ENCODE measurements at places on chromosomes 6 and 20.

- DNase-seq, result no peak
Observed at GRCh38 chr6:13724182-13724581, 12.5 kb upstream of the RANBP9 start.

DNA sequence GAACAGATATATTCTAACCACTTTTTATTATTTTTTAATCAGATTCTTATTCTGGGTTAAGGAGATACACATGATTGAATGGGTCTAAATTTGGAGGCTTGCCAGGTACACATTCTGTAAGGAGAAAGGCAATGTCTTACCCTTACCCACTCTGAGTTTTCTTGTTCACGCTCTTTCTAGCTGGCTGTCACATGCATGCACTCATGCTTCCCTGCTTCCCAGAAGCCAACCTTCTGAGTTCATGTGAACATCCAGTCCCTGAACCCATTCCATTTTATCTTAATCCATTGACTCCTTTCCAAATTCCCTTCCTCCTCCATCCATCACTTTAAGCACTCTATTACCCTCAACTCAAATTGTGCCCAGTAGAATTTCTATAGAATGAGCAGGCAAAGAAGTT lies 17.5 kb upstream of the MOCS1 start:
- no peak for DNase-seq

- no peak for DNase-seq
Observed at GRCh38 chr20:46770330-46771194, 61.1 kb downstream of the SLC2A10 start.

DNA sequence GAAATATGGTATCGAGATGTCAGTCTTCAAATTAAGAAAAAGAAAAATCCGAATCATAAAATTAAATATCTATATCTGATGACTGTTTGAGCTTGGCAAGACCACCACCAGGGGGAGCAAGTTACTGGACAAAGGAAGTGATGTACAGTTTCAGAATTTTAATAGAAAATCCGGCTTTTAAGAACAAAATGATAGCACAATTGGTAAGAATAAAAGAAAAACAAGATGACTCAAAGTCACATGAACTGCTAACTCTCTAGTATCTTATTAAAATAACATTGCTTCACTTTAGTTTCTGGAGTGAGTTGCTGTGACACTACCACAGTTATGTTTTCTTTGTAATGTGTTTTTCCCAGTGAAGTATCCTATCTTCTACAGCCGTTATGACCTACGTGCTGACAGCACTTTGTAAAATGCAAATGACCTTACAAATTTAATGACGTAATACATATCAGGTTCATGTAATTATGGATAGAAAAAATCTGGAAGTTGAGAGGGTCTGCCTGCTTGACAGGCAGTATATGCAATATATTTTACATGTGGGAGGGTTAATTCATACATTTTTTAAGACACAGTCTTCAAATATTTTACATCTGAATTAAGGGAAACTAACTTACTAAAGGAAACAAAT lies 405.3 kb upstream of the HS3ST5 start:
- peak; percentile 41 for DNase-seq

- DNase-seq, result no peak
Observed at GRCh38 chr20:41187668-41188067, 50.3 kb downstream of the PLCG1 start.

DNA sequence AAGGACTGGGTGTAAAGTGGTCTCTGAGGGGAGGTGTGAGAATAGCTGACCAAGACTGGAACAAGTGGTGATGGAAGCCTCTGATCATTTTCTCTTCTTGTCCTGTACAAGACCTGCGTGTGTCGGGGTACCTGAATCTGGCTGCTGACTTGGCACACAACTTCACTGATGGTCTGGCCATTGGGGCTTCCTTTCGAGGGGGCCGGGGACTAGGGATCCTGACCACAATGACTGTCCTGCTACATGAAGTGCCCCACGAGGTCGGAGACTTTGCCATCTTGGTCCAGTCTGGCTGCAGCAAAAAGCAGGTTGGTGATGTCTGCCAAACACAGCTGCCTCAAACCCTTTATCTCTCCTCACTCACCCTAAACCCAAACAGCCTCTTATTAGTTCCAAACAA lies 1.7 kb upstream of the HSD17B8 start:
- no peak for DNase-seq

DNA sequence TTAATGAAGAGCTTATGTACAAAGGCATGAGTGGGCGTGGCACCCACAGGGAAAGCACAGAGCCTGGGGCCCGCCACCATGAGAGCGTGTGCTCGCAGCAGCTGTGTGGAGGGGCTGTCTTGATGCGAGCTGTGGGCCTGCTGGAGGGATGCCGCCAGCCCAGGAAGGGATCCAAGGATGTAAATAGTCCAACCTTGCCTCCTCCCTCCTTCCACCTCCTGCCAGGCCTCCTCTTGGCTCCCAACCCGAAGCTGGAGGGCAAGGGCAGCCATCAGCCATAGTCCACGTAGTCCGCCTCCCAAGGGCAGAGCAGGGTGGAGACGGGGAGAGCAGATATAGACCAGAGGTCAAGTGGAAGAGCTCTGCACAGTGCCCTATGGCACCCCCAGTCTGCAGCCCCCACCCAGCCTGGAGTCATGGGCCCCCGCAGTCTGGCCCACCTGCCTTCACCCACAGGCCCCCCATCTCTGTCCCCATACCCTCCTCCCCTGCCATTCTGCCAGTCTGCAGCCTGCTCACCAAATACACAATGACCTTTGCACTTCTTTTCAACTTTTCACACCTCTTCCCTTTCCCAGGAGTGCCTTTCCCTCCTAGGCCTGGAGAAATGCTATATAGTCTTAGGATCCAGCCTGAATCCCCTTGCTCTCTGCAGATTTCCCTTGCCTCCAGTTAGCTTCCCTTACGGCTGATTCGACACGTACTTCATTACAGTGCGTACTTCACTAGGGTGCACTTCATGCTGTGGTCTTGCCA lies 77.1 kb downstream of the SHLD1 start:
- no peak for DNase-seq

GRCh38 chr20:25308083-25308491 lies 60.2 kb downstream of the PYGB start:
- no peak for DNase-seq

DNA sequence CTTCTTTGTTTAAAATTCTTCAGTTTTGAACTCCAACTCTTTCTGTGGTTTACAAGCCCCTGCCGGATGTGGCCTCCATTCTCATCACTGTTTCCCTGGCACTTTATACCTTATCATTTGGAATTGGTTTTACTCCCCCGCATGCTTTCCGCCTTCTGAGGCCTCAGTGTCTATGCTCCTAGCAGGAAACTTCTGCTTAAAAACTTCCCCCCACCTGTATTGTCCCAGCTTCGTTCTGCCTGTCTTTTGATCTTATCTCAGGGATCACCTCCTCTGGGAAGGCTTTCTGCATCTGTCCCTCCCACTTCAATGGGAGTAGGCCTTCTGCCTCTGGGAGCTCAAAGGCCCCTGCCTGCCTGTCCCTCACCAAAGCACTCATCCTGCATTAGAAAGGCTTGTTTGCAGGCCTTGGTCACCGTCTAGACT lies 3.4 kb upstream of the ANGPT4 start:
- DNase-seq, result no peak

- peak; percentile 31 for DNase-seq
Observed at GRCh38 chr6:35327349-35328027, 14.9 kb upstream of the PPARD start.

- no peak for DNase-seq
Observed at GRCh38 chr20:42646250-42646649, 543.5 kb downstream of the PTPRT start.

DNA sequence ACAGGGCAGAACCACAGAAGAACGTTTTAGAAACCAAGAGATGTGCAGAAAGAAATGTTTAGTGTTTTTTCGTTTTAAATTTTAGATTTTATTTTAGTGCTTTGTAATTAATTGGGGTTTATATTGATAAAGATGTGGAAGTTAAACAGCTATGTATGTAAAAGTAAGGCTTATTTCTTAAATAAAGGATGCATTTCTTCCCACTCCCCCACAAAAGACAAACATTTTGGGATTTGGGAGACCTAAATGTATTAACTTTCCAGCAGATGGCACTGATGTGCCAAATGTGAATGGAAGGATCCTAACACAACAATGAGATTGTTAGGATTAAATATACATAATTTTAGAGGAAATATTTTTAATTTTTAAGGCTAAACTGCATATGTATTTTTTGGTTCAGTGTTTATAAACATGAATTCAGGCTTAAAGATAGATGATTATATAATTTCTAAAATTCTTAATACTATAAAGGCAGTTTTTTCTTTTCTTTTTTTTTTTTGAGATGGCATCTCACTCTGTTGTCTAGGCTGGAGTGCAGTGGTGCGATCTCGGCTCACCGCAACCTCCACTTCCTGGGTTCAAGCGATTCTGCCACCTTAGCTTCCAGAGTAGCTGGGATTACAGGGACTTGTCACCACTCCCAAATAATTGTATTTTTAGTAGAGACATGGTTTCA lies 12.0 kb downstream of the PFDN4 start:
- DNase-seq, result no peak

DNA sequence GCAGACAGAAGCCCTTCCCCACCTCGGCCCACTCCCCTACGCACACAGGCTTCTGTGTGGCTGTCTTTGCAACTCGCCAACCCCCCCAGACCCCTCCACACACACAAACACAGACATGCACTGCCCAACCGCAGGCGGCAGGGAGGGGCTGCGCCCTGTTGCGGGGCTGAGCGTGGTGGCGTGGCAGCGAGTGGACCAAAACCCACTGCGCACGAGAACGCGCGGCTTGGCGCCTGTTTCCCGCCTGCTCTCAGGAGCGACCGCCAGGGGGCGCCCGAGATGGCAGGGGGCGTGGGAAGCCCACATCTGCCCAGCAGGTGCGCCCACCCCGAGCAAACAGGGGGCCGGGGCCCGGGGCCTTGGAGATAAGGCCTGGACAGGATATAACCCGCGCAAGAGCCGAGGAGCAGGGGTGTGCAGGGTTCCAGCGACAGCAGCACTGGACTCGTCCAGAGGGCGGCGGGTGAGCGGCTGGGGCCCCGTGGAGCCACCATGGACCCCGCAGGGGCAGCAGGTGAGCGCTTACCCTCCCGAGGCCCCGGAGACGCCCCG lies at the start of gene RBPJL:
Gene RBPJL, plus strand, starts transcription at position 410 of the 552 bp plus-strand sequence. Its CDS starts 83 bp downstream, at position 493.
- peak; percentile 55 for DNase-seq

DNA sequence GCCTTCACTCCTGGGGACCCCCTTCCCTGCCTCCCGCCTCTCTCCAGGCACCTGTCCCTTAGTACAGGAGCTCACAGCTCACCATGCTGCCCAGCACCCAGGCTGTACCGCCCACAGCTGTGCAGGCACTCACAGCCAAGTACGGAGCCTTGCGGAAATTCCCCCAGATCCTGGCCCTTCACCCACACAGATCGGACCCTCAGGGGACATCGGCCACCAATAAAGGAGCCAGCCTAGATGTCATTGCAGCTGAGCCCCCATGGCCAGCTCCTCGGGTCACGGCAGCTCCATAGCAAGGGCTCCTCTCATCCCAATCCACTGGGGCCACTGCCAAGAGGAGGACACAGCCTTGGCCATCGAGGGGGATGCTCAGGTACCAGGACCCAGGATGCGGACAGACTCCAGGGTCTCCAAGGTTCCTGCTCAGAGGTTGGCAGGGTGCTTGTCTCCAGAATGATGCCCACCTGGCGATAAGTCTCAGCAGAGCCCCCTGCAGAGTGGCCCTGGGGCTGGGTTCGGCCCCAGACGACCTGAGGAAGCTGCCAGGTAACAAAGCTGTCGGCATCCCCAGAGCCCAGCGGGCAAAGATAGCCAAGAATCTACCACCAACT lies 82.3 kb downstream of the YTHDF1 start:
- peak; percentile 1 for DNase-seq

- DNase-seq, result no peak
Observed at GRCh38 chr20:51305316-51306052, 237.0 kb downstream of the NFATC2 start.

- no peak for DNase-seq
Observed at GRCh38 chr20:62677678-62678077, 31.0 kb upstream of the NTSR1 start.

DNA sequence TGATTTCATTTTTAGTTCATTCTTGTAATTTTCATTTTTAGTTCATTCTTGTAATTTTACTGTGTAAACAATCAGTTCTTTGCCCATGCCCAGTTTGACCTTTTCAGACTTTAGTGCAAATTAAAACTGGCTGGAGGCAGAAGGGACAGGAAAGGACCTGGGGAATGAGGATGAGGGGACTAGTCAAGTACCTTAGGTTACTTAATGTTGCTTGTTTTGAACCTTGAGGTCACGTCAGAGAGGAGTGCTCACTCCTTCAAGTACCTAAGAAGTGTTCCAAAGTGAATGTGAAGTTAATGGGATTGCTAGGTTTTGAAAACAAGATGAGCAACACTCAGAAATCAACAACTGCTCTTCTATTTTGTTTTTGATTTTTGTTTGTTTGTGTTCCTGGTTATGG lies 82.5 kb downstream of the FOXO3 start:
- DNase-seq, result no peak

DNA sequence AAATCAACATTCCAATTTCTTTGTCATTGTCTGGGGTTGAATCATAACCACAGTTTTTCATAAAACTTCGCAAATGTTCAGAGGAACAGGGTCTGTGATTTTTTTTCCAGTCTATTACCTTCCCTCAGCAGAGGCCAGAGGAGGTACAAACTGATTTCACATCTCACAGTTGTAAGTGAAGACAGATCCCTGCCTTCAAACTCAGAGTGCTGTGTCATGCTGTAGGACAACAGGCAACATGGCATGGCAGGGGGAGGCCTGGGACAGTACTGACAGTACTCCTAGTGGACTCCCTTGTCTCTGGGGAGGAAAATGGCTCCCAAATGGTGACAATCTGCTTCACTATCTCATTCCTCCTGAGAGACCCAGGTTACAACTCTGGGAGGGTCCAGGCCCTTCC lies 308.6 kb downstream of the CDC5L start:
- DNase-seq, result no peak

DNA sequence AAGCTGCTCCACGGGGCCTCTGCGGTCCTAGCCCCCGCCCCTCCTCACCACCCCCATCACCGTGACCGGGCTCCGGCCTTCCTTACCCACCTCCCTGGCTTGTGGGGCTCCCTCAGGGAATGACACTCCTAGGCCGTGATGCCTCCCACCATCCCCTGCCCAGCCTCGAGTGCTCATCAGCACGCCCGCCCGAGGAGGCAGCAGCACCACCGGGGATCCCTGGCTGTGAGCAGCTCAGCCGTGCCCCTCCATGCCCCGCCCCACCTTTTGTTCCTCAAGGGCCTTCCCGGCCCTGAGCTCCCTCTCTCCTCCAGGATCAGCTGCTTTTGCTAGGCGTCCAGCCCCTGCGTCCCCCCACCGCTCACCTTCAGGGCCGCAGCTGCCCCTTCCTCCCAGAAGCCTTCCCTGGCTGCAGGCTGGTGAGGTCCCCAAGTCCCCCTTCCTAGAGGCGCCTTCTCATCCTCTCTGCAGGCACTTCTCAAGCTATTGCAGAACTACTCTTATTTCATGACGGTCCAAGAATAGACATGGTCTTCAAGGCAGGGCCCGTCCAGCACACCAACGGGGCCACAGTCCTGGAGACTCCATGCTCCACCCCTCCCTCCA lies 3.0 kb downstream of the FNDC11 start:
- DNase-seq, result no peak

DNA sequence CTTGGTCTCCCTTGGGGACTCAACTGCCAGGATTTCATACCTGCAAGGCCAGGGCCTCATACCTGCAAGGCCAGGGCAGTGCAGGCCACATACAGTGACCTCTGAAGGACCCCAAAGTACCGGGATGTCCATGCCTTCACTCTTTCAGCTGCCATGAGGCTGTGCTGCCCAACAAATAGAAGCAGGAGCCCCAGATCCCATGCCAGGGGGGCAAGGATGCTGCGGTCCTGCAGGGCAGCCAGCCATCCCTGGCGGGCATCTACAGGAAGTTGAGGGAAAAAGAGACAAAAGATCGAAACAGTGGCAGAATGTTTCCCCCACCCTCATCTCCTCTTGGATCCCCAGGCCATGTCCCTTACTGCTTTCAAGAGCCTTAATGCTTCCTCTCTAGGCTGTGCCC lies 799 bp downstream of the NRM start:
- no peak for DNase-seq

Measured in retina (tissue), 1 donor.